Central memory CD8-positive, alpha-beta T cell (primary cell): ENCODE measurements at places on chromosomes 6 and 20.
A peak's percentile ranks its signal among the peaks of the same experiment; 100 is the strongest.

GRCh38 chr6:7921632-7922092 lies 11.1 kb upstream of the TXNDC5 start:
- DNase-seq = no peak

DNA sequence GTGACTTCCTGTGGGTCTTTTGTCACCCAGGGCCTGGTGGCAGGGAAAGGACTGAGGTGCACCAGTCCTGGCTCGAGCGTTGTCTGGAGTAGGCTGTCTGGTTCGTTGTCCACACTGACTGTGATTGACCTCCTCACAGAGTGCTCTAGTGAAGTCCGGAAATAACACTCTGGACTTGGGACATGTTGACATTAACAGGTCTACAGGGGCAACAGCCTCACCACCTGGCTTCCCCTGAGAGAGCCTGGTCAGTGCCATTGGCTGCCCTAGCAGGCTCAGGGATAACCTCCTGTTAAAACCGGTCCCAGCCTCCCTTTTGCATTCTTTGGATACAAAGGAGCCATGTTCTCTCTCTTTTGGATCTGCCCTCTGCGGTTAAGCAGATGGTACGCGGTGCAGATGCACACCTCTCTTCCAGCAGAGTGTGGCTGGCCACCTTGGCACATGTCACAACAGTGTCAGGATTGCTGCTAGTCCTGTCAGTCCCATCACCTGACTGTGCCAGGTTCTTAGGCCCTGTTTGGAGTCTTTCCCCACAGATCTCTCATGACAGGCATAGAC lies 46.2 kb downstream of the CDS2 start:
- no peak for DNase-seq

GRCh38 chr6:88813045-88813444 lies 150.4 kb downstream of the RNGTT start:
- no peak for DNase-seq

- DNase-seq = no peak
These were observed 1158.7 kb upstream of the EYS start for GRCh38 chr6:66865771-66866170.

DNA sequence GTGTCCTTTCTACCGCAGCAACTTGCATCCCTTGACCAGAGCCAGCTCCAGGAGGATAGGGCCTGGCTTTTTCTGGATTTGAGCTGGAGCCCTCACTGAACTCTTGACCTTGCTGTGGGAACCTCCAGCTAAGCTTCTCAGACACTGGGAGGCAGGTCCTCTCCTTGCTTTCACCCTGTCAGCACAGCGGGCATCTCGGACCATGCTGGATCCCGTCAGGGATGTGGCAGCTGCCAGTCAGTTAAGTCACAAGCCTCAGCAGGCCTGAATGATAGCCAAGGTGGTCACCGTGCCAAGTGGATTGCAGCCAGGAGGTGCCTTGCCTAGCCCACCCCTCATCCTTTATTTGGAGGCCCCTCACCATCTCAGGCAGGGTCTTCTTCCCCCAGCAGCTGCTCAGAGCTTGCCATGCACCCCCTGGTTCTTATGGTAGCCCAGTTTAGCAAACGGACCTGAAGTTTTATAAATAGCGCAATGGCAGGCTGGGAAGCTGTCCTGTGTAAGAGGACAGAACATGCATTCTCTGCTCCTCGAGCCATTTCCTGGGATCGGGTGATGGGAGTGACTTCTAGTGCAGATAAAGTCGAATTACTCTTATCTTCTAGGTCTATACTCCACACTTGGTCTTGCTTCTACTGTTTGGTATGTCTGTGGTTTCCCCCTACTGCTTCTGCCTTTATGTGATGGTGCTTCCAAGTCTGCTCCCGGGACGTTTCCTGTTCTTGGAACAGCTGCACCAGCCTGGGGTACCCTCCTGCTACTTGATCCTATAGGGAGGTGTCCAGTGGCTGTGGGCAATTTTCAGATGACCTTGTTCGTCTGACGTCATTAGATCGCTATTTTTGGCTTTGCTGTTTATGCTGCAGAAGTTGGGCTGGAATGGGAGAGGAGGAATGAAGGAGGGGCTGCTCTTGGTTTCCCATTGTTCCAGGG lies 7.1 kb upstream of the MYLK2 start:
- no peak for DNase-seq

- DNase-seq = no peak
These were observed 105.3 kb upstream of the KCNG1 start for GRCh38 chr20:51128198-51128597.

GRCh38 chr20:34705397-34706301 lies 1.5 kb downstream of the TP53INP2 start:
- no peak for DNase-seq

- DNase-seq = no peak
These were observed 2.7 kb upstream of the MYT1 start for GRCh38 chr20:64161356-64162238.

- DNase-seq = no peak
These were observed 44.5 kb downstream of the UST start for GRCh38 chr6:148791372-148791771.

DNA sequence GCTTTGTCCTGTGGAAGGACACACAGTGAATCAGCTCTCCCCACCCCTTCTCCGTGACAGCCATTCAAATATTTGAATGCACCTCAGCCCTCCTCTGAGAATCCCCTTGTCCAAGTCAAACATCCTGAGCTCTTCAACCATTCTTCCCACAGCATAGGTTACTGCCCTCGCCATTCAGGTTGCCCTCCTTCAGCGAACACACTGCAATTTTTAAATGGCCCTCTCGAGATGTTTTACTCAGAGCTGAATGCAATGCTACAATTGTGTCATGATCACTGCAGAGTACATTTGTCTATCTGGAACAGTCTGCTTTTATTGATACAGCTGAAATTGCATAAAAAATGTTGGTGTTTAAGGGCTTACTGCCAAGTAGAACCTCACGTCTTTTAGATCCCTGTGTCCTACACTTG lies 48.9 kb downstream of the SLC2A12 start:
- DNase-seq = no peak

GRCh38 chr20:59217794-59218280 lies 54.2 kb downstream of the ZNF831 start:
- DNase-seq = no peak

DNA sequence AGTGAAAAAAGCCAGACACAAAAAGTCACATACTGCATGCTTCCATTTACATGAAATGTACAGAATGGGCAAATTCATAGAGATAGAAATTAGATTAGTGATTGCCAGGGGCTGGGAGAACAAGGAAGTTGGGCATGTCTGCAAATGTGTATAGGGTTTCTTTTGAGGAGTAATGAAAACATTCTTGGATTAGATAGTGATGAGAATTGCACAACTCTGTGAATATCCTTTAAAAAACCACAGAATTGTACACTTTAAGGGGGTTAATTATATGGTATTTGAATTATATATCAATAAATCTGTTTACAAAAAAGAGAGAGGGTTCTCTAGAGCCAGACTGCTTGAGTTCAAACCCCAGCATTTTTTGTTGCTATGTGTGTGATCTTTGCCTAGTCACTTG lies 188.1 kb downstream of the CDC5L start:
- DNase-seq = no peak

GRCh38 chr6:106083618-106084017 lies 2.5 kb upstream of the PRDM1 start:
- DNase-seq = no peak

- DNase-seq = no peak
These were observed 77.6 kb upstream of the STXBP5 start for GRCh38 chr6:147126618-147127022.

DNA sequence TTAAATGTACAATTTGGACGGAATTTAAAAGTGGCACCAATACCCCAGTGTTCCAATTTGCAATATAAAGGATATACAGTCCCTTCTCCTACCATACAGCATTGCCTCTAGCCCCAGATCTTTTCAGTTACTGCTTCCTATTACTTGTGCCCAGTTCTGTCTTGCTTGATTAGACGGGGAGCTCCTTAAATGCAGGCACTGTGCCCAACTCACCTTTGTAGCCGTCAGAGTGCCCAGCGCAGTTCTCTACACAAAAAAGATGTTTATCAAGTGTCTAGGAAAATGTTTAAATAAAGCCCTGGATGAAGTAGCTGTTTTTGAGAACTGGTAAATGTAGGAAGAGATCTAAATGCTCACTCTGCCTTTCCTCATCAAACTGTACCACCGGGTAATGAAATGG lies 7.6 kb downstream of the TAP2 start:
- DNase-seq = no peak

GRCh38 chr6:25971187-25971821 lies 8.7 kb downstream of the TRIM38 start:
- DNase-seq = no peak

GRCh38 chr6:126118936-126119335 lies 132.6 kb downstream of the TRMT11 start:
- DNase-seq = no peak

DNA sequence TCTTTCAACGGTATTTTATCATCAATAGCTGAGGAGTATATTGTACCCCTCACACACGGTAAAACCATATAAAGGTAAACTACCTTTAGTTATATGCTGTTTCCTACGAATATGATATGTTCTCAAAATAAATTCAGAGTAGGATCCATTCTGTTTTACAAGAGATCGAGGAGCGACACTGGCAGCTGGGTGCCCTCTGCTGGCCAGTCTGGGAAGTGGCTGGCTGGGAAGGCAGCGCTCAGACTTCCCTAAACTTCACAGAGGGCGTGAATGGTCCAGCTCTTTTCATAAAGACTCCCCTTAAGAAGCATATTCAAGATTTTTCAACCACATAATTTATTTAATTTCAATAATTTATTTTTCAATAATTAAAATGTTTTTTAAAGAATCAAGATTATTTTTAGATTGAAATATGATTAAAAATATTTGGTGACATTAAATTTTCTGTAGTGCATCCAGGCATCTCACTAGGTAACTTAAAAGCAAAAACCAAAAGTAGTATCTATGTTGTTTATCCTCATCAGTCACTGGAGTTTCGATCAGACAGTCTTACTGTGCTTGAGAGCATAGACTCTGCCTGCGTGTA lies 187.5 kb upstream of the PDE10A start:
- no peak for DNase-seq

GRCh38 chr20:41318271-41318649 lies 729 bp upstream of the ZHX3 start:
- DNase-seq = no peak

GRCh38 chr6:118283766-118284165 lies 264.3 kb upstream of the PLN start:
- DNase-seq = no peak

- DNase-seq = no peak
These were observed 273.3 kb downstream of the ALDH8A1 start for GRCh38 chr6:134676307-134677281.

- DNase-seq = no peak
These were observed 5.8 kb upstream of the PLTP start for GRCh38 chr20:45917790-45918141.

- DNase-seq = no peak
These were observed 68.9 kb downstream of the EDN1 start for GRCh38 chr6:12359036-12359435.

DNA sequence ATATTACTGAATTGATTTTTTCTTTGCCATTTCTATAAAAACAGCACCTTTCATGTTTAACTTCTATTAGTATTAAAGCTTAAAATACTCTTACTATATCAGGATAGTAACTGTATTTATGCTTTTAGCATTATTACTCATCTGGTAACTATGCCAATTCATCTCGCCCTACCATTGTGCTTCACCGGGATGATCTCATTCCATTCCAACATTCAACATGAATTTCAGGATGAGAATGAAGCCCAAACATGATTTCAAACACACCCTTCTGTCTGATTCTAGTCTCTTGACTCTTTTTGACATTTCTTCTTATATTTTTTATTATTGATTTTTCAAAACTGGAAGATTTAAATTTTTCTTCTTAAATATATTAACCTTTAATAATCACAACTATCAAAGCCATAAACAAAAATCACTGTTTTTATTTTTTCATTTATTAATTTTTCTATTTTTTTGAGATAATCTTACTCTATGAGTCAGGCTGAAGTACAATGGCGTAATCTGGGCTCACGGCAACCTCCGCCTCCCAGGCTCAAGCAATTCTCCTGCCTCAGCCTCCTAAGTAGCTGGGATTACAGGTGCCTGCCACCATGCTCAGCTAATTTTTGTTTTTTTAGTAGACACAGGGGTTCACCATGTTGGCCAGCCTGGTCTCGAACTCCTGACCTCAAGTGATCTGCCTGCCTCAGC lies 46.7 kb downstream of the GJA1 start:
- no peak for DNase-seq

- DNase-seq = peak; percentile 34
These were observed 87.8 kb downstream of the CARMIL1 start for GRCh38 chr6:25366903-25367545.

DNA sequence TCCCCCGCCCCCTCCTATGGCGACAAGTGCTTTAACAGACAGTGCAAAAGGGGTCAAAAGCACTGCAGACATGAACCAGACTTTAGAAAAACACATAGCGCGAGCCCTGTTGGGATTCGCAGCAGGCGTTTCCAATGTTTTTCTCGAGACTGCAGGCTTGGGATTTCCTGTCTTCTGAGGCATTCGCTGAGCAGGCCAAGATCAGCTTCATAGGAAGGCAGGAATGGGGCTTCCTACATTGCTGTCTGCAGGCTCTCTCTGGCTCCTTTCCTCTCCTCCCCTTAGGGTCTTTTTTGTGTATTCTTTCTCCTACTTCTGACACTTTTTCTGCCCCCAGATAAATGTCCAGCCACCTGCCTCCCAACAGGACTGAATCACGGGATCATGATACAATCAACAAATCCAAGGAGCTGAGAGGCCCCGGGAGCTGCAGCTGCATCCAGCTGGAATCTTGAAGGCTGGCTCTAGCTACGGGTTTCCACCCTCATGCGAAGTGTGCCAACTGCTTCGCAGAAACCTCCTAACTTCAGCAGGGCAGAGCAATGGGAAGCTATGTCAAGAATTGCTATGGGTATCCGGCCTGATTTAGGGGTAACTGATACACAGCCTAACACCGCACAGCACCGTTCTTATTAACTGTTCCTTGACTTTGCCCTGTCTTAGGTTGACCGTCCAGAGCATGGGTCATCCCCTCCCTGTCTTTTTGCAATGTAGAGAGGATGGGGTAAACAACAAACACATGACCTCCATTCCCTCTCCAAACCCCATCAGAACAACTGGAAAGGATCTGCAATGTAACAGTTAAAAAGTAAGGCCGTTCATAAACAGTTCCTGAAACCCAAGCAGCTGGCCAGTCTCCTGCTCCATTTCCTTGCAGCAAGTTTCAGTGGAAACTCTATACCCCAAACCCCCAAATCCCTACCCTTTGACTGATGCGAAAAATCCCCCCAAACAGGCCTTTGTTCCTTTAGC lies 31.5 kb downstream of the SNX5 start:
- no peak for DNase-seq

- no peak for DNase-seq
These were observed 80.7 kb downstream of the TFAP2B start for GRCh38 chr6:50899306-50899870.

GRCh38 chr20:48703107-48703506 lies 124.7 kb downstream of the PREX1 start:
- DNase-seq = no peak
